ENCODE measurements at places on chromosomes 2 and 18. TPM values are rescaled to one million over a fixed set of nuclear protein-coding genes. Genes with fewer than 3 reads are reported as not detected.

Gene CD207
- not detected for polyA plus RNA-seq

Gene NCKAP1
- 102 TPM for polyA plus RNA-seq

Gene MAPK4
- polyA plus RNA-seq = 1.7 TPM

GRCh38 chr2:11385216-11385615 is 40.8 kb upstream of the ROCK2 start:
- no peak for DNase-seq

- DNase-seq = no peak
Observed at GRCh38 chr2:48265169-48266030, 264.6 kb upstream of the STON1 start.
